ENCODE measurements at places on chromosomes 2 and 18.

DNA sequence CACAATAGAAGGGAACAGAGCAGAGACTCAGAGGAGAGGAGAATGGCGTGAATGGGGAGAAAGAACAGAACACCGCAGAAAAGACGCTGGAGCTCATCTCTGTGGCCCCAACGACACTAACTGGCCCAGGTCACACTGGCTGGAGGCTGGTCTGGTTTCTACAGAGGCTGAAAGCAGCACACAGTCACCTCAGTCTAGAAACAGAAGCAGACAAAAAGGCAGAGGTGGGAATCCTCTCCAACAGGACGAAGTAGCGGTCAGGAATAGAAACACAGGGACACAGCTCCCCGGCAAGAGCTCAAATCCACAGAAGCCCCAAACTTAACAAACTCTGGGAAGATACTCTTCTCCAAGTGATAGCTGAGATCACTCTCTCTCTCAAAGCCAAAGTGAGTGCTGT, 9.2 kb downstream of the SLC66A2 start:
- no peak for DNase-seq

DNA sequence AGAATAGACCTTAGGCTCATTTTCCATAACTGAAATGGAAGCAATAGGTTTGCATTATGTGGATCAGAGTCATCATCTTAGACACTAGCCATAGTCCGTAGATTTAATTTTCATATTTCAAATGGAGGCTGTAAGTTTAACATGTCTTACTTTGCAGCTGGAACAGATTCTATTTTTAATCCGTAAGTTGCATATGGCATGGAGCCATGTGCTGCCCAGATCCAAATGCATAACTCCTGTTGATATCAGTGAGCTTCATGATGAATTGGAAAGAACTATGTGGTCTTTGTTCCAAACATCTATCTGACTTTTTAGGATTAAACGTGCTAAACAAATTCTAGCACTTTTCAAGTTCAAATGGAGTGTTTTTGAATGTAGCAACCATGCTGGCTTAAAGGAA, 43.4 kb downstream of the MEIS1 start:
- DNase-seq = no peak

DNA sequence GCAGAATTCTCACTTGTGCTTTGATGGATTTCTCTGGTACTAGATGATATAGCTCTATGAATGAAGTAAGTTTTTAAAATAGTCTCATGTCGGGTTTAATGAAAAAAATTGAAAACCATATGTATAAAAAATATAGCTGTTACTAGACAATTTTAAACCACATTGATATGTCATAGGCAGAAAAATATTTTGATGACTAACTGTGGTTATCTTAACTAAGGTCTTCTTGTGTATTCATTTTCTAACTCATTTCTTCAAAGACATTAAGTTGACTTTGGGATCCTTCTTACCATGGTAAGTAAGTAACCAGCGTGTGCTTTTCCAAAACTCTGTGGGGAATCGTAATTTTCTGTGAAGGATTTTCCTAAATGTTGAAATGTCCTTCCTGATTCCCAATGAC, 160.9 kb upstream of the COL3A1 start:
- no peak for DNase-seq

GRCh38 chr2:208077276-208077675, 47.0 kb downstream of the CRYGD start:
- no peak for DNase-seq

DNA sequence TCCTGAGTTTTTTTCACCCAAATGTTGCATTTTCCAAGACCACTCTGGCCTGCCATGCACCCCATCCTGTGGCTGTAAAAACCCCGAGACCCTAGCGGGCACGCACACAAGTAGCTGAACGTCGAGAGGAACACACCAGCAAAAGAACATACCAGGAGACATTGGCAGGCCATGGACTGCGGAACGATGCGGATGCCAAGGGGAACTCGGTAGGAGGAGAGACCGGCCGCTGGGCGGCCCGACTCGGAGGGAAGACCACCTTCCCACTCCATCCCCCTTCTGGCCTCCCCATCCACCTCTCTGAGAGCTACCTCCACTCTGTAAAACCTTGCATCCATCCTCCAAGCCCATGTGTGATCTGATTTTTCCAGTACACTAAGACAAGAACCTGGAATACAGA, 105.5 kb upstream of the CELF4 start:
- DNase-seq = no peak

GRCh38 chr2:230824406-230824978, 40.2 kb upstream of the ITM2C start:
- peak; percentile 38 for DNase-seq

DNA sequence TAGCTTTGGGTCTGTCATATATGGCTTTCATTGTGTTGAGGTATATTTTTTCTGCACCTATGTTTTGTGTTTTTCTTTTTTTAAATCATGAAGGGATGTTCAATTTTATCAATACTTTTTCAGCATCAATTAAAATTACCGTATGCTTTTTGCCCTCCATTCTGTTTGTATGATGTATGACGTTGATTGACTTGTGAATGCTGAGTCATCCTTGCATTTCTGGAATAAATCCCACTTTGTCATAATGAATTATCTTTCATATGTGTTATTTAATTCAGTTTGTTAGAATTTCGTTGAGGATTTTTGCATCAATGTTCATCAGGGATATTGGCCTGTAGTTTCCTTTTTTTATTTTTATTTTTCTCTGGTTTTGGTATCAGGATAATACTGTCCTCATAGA, 790.9 kb downstream of the TMEM182 start:
- no peak for DNase-seq

DNA sequence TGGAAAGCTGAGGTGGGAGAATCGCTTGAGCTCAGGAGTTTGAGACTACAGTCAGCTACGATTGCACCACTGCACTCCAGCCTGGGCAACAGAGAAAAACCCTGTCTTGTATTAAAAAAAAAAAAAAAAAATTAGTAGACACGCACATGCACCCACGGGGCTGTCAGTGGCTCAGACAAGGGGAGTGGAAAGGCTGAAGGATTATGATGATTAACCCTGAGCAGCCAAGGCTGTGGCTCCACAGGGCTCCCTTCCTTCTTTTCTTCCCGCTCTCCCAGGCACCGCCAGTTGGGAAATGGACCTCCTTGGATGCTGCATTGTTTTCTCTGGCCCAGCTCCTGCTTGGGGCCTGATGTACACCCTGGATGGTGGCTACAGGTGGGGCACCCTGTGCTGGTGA, 49.0 kb upstream of the RAB6C start:
- no peak for DNase-seq

- DNase-seq = no peak
These were observed 199.4 kb downstream of the ZEB2 start for GRCh38 chr2:144320491-144320890.

GRCh38 chr18:7004009-7004408, 113.6 kb downstream of the LAMA1 start:
- no peak for DNase-seq

DNA sequence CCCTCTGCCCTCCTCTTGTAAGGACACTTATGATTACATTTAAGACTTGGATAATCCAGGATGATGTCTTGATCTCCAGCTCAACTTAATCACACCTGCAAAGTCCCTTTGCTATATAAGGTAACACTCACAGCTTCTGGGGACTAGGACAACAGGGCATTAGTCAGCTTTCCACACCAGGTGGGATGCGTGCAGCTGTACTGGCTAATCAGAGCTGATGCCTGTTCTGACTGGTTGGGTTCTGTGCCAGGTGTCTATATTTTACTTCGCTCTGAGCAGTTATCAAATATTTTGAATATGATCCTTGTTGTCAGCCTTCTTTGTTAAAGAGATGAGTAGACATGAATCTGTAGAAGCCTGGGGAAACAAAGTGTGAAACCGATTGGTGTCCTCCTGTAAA, 115.5 kb upstream of the ATP8B1 start:
- DNase-seq = no peak

DNA sequence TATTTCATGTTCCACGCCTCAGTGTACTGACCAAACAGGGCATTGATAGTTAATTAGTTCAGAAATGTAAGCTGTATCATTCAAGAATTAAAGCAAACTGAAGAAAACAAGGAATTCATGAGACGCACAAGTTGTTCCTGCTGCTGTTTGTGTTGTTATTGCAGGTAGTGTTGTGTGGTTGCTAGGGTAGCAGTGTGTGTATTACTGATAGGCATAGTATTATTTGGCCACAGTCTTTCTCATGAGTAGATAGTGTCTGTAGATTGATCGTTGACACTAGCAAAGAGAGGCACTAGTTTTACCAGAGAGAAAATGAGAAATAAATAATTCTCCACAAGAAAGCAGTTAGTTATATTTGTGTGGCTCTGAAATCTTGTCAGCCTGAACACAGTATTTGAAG, 548.6 kb downstream of the LRP1B start:
- no peak for DNase-seq

GRCh38 chr2:196242131-196242620, 70.8 kb upstream of the STK17B start:
- no peak for DNase-seq

- no peak for DNase-seq
These were observed 128.8 kb downstream of the CERS6 start for GRCh38 chr2:168584911-168585310.

DNA sequence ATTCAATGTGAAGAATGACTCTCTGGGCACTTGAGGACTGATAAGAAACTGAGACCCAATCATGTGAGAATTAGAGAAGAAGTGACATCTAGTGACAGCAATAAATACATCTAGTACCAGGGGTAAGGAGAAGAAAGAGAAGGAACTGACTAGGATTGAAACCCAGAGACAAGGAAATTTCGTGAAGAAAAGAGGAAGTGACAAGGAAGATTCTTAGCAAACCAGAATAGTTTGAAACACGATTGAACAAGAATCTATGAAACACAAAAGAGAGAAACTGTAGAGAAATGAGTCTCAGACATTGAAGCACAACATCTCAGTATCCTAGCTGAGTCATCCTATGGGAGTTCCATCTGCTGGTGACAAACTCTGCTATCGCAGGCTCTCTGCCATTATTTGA, 571.9 kb upstream of the PKDCC start:
- DNase-seq = no peak

GRCh38 chr18:59514203-59514602, 155.1 kb upstream of the LMAN1 start:
- no peak for DNase-seq

- no peak for DNase-seq
These were observed 10.4 kb upstream of the ARID5A start for GRCh38 chr2:96526101-96526591.

GRCh38 chr2:6648596-6649247, 217.0 kb downstream of the CMPK2 start:
- DNase-seq = no peak

DNA sequence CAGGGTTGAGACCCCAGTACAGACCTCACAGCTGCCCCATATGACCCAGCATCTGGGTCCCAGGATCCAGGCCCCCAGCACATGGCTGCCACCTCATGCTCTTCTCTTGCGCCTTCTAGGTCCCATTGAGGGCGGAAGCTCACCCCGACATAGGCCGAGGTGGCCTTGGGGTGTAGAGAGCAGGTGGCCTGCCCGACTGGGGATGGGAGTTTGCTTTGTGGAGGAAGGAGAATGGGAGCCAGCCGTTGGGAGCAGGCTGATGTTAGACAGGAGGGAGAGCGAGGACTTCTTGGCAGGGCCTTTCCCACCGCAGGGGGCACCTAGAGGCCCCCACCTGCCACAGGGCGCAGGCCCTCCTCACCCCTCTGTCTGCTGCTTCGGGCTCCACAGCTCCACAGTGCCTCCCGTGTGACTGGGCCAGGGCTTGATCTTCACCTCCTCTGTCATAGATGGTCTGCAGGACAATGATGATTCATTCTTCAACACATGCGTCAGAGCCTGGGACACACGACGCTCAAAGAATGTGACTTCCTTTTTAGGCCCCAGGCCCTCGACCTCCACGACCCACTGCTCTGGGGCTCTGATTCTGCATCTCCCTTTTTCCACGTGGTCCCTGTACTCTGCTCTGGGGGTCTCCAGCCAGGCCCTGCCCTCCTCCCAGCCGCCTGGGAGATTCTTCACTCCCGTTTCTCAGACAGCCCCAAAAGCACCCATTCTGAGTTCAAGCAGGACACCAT, 86.6 kb upstream of the ODC1 start:
- DNase-seq = no peak

GRCh38 chr18:45974088-45974536, 7.0 kb upstream of the EPG5 start:
- no peak for DNase-seq

- no peak for DNase-seq
These were observed 4.9 kb downstream of the STAT4 start for GRCh38 chr2:191145769-191146471.

DNA sequence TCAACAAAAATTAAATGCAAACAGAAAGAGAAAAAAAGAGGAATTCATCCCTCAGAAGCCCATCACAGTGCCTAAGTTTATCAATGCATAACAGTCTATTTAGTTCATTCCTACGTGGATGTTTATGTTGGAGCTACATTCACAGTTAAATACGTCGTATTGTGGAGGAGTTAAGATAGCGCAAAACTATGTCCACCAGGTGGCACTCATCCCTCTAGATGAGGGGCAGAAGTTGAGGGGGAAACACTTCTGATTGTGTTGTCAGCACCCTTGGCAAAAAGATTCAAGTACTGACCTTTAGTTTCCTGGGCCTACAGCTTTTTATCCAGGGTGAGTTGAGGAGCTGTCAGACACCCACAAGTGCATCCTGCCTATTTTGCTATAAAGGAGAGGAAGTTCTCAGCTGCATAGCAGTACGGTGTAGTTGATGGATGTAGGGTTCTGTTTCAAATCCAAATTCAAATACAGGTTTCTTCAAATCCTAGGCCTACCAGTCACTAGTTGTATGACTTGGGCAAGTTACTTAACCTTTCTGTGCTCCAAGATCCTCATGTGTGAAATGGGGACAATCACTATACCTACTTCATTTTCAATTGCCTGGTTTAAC, 26.8 kb upstream of the MYO1B start:
- DNase-seq = peak; percentile 56

DNA sequence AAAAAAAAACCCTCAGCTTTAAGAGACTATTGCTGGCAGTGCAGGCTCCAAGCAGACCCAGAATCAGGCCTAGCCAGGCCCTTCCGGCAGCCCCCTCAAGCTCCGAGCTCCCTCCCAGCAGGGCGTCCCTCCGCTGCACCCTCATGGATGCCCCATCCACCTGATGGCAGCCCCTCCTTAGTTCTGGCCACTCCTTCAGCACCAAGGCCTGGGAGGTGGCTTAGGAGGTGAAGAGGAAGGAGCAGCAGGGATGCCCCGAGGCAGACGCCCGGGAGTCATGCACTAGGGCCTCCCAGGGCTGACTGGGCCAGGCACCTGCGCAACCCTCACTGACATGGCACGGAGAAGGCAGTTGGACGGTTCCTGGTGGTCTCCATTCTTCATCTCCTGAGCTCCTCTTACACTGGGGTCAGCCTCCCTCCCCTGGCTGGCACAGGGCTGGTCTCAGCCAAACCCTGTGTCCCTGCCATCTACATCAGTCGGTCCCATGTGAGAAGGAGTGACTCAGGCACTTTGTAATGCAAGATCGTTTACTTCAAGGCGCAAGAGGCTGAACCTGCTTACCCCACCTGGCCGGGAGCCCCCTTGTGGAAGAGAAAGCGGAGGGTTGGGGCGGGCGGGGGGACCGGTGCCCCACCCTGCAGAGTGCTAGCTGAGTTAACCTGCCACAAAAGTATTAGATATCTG, 53.5 kb upstream of the ID2 start:
- no peak for DNase-seq

DNA sequence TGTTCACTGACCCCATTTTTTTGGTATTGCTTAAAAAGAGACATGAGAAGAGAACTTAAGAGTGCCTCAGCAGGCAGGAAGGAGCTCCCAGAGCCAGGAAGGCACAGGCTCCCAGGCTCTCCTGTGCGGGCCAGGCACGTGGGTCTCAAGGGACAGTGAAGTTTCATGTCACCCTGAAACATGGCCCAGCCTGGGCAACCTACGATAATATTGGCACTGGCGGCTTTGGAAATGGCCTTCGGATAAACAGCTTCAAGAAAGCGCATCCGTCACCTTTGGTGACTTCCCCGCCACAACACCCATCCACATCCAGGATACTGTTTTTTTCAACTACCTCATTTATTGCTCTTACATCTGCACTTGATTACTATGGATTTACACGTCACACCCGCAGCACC, 30.5 kb downstream of the PXDN start:
- DNase-seq = no peak
